G401 (cell line): ENCODE measurements at places on chromosomes 5 and 9.

DNA sequence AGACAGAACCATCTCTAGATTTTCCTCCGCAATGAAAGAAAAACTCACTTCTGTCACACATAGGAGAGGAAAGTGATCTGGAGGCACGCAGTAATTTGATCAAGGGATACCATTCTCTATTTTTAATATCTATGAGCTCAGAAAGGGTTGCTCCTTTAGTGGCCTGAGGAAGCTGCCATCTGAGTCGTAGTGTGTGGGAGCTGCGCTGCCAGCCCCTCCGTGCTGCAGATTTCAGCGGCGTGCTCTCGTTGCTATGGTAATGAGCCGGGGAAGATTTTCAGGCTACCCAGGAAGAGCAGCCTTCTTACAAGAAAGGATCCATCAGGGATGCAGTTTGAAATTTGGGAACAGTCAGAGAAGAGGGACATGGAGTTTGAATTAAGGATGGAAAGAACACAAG is 17.1 kb upstream of the GOLM1 start:
- no peak for DNase-seq

DNA sequence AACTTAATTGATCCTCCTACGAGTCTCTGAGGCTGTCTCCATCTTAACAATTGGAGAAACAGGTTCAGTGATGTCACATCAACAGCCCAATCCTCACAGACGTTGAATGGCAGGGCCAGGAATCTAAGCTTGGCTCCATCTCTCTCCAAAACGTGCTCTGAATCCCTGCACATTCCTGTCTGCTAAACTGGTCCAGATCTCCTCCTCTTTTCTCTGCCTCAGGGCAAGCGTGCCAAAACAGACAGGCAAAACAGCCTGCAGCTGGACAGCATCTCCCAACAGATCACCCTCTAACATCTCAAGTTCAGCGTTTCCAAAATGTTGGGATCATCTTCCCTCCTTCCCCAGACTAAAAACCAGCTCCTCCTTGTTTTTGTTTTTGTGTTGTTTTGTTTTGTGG is 6.6 kb downstream of the FBP1 start:
- DNase-seq = no peak

DNA sequence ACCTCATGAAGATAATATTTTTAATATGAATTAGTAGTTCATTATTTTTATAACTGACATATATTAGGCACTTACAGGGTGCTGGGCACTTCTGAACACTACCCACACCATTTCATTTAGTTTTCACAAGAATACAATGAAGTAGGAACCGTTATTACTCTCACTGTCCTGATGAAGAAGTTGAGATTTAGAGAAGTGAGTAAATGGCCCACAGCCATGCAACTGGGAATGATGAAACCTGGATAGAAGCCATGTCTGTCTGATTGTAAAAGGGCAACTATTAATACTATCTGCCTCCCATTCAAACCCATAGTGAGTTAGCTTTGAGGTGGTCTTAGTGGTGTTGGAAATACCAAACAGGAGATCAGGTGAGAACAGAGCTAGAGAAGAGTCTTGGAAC is 29.6 kb upstream of the OTULINL start:
- DNase-seq = no peak

GRCh38 chr5:91468651-91469422 is 85.7 kb upstream of the ARRDC3 start:
- no peak for DNase-seq

DNA sequence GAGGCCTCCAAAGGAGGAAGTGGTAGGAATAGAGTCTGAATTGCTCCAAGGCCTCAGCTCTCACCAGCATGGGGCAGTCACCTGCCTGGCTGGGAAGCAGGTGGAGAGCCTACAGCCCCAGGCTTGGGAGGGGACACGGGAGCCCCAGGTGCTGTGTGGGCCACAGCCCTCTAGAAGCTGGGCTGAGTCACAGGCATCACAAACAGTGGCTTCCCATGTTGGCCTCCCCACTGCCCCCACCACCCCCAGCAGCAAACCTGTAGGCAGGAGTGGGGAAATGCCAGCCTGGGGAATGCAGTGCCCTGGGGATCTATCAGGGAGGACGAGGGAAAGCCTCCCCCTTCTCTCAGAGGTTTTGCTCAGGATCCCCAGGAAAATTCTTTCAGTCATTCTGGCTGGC is 309.6 kb downstream of the SLIT3 start:
- DNase-seq = no peak

GRCh38 chr5:151006704-151007334 is 13.6 kb upstream of the GPX3 start:
- no peak for DNase-seq

GRCh38 chr5:148965511-148966265 is 97.2 kb downstream of the SH3TC2 start:
- no peak for DNase-seq

- DNase-seq = no peak
These were observed 97.7 kb upstream of the HCN1 start for GRCh38 chr5:45793638-45794532.

- no peak for DNase-seq
These were observed 6.2 kb downstream of the PIP5K1B start for GRCh38 chr9:68711281-68711680.

DNA sequence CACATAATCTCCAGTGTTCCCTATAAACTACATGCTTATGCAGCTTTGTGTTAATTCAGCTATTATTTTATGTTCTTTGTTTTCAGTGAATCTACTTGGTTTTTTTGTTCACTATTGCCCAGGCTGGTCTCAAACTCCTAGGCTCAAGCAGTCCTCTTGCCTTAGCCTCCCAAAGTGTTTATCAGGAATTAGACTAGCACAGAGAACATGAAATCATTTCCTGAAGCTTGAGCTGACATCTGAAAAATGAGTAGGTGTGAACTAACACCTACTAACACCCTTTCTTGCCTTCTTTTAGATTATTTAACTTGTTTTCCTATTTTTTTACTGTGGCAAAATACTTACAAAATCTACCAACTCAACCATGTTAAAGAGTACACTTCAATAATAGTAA is 25.0 kb downstream of the CENPP start:
- no peak for DNase-seq

DNA sequence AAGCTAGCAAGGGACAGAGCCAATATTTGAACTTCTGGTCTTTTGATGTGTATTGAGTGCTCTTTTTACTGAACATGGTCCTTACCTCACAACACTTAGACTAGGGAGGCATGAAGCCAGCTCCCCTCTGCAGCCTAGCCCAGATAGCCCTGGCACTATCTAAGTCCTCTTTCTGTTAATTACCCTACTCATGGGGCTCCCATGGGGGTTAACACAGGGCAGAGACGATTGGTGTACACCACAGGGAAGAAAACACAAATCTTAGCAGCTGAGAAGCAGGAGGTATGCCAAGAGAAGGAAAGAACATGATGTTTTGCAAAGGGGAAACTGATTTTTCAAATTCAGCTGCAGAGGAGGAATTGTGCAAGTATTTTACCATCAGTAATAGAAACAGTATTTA is 383.8 kb downstream of the TMEM232 start:
- no peak for DNase-seq

DNA sequence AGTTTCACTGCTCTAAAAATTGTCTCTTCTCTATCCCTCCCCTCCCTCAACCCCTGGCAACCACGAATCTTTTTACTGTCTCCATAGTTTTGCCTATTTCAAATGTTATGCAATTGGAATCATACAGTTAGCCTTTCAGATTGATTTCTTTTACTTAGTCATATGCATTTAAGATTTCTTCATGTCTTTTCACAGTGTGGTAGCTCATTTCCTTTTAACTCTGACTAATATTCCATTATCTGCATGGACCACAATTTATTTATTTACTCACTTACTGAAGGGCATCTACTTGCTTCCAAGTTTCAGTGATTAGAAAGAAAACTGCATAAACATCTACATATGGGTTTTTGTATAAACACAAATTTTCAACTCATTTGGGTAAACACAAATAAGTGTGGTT is 372.3 kb downstream of the CDH18 start:
- no peak for DNase-seq

- DNase-seq = peak; percentile 10
These were observed 43.8 kb downstream of the PRKACG start for GRCh38 chr9:68970151-68970550.

DNA sequence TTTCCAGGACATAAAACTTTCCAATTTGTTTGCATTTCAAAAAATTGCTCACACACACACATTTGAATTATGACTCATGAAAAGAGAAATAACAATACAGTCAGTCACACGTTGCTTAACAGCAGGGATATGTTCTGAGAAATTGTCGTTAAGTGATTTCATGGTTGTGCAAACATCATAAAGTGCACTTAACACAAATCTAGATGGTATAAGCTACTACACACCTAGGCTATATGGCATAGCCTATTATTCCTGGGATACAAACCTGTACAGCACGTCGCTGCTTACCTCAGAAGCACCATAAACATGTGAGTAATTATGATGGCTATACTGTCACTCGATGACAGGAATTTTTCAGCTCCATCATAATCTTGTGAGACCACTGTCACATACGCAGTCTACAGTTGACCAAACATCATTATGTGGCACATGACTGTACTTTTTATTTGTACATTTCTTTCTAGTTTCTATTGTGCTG is 378.2 kb downstream of the ACTL7B start:
- no peak for DNase-seq

DNA sequence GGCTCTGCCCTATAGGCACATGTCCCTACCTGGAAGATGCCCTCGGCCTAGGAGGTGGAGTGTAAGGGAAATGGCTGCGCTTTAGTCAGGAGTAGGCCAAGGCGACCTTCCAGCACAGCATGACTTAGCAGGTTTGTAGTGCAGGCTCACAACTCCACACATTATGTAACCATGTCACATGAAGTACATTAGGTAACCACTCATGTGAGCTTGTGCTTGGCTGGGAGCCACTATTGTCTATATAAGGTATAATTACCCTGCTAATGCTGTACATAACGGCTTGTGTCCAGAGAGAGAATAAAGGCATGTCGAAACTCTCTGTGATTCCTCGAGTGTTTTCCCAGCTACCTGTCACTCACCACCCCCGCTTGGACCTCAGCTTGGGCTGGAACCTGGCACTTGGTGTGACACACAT is 74.9 kb downstream of the CAMK4 start:
- no peak for DNase-seq

GRCh38 chr5:168865968-168866367 is 286.8 kb upstream of the PANK3 start:
- DNase-seq = peak; percentile 67

DNA sequence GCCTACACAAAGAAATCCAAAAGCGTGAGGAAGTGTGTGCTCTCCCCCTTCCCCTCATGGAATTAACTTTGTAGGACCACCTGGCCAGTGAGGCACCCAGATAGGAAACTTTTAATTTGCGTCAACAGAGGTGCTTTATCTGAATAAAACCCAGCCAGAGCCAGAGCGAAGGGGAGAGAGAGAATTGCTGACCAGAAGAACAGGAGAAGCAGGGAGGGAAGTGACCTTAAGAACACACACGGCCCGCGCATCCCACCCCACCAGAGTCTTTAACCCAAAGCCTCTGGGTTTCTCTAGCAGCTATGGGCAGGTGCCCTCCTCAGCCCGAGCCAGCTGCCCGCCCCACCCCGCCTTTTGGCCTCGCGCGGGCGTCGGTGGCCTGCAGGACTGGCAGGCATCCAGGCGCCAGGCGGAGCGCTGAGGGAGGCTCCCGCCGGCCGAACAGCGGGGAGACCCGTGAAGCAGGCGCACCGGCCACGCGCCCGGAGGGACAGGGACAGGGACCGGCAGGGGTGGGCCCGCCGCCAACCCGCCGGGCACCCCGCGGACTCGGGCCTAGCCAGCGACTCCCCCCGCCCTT is 580 bp downstream of the ERAP1 start:
- DNase-seq = peak; percentile 74

- DNase-seq = no peak
These were observed 36.8 kb downstream of the HMGCR start for GRCh38 chr5:75373862-75374261.

DNA sequence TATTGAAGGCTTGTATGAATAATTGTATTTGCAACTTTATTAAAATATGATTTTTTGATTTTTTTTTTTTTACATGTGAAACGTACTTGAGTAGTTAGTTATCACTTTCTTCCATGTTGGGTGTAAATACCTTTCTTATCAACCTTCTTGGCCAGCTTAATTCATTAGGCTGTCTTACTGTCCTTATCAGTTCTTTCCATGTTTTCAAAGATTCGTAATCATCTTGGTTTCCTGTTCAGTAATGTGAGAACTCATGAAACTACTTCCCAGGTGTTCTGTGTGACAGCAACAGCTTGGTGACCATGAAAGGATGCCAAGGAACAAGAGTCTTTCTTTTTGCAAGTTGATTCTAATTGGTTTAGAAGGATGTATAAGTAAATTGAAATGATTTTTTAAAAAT is 100.0 kb downstream of the ADGRV1 start:
- no peak for DNase-seq

GRCh38 chr9:111034170-111034897 is 3.9 kb downstream of the LPAR1 start:
- no peak for DNase-seq

- peak; percentile 58 for DNase-seq
These were observed 213.0 kb downstream of the CRB2 start for GRCh38 chr9:123568691-123569688.

DNA sequence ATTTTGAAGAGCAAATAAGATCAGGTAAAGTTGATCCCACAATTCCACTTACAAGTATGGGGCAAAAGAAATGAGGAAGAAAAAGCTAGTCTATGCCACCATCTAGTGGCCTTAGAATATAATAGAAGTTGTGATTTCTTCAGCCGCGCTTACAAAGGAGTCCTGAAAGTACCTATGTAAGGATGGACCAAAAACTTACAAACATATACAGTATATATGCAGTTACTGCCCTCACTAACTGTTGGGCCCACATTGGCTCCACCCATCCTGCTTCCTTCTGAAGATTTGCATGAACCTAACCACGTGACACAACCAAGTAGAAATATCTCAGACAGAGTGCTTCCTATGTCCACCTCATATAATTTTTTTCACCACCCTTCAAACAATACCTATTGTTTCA is 11.7 kb upstream of the OR13D1 start:
- peak; percentile 44 for DNase-seq

DNA sequence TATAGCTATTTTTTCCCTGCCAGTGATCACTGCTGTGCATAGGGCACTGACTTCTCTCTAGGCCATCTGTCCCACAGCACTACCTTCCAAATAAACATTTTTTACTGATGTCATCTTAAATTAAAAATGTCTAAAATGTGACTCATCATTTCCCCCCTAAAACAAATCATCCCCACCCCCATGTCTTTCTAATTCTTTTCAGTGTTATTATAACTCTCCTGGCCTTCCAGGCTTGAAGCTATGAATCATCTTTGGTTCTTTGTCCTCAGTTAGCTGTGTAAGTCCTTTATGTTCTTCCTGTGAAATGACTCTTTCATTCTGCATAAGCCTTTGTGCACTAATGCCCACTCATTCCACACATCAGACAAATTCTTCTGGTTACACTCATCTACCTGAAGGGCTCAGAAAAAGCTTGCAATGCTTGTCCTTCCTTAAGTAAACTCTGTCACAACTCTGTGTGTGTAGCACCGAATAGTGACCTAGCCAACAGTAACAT is 78.1 kb downstream of the CFAP95 start:
- DNase-seq = peak; percentile 63

- DNase-seq = no peak
These were observed 26.9 kb downstream of the ADAMTS2 start for GRCh38 chr5:179318221-179318955.

DNA sequence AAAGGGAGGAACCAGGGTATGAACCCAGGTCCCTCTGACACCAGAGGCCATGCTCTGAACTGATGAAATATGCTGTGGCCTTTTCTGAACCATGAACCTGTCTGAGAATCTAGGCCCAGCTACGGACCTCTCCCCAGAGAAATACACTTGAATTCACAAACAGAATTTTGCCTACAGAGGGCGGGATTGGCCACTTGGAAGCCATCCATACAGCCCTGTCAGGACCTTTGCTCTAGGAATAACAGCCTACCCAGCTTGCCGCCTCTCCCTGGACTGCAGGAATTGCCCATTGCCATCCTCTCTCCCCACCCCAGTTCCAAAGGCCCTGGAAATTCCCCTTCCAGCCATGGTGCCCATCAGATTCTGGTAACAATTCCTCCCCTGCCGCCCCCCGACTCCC is 26.6 kb downstream of the MORN5 start:
- peak; percentile 15 for DNase-seq
